ENCODE measurements at places on chromosomes 5 and 9. TPM values are rescaled to one million over a fixed set of nuclear protein-coding genes. Genes with fewer than 3 reads are reported as not detected.
A peak's percentile ranks its signal among the peaks of the same experiment; 100 is the strongest.

GRCh38 chr9:4301296-4301695 lies 1.4 kb upstream of the GLIS3 start:
- peak; percentile 18 for DNase-seq

- DNase-seq, result no peak
These were observed 211.5 kb downstream of the PAPPA start for GRCh38 chr9:116365056-116365471.

Gene LYRM7
- polyA plus RNA-seq, result 0.61 TPM

- peak; percentile 77 for DNase-seq
These were observed 58.0 kb downstream of the ANKRD33B start for GRCh38 chr5:10621832-10622231.

Gene PTGDS
- polyA plus RNA-seq, result 1.5 TPM

GRCh38 chr5:180618829-180619562 lies 27.7 kb upstream of the SCGB3A1 start:
- no peak for DNase-seq

DNA sequence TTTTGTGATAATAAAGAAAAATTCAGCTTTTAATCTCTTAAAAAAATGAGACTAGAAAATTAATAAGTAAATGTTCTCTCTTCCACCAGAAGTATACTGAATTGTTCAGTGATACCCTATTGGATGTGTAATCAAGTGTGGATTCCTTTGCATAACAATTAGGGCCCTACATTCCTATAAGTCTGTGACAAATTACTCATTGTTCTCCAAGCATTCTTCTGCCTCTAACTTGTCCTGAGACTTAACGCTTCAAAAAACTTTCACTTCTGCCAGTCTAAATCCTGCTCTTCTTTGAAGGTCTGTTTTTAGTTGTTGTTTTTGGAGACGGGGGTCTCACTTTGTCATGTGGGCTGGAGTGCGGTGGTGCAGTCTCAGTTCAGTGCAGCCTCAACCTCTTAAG lies 9.2 kb upstream of the DDX46 start:
- DNase-seq, result no peak

Data from CD14-positive monocyte (primary cell).